ENCODE measurements at places on chromosomes 13 and 19.

GRCh38 chr13:94902722-94903407 is 190.5 kb upstream of the SOX21 start:
- no peak for DNase-seq

GRCh38 chr13:112655913-112656312 is 33.9 kb upstream of the ATP11A start:
- DNase-seq = no peak

- DNase-seq = no peak
These were observed 139.1 kb downstream of the IER2 start for GRCh38 chr19:13289295-13289694.

DNA sequence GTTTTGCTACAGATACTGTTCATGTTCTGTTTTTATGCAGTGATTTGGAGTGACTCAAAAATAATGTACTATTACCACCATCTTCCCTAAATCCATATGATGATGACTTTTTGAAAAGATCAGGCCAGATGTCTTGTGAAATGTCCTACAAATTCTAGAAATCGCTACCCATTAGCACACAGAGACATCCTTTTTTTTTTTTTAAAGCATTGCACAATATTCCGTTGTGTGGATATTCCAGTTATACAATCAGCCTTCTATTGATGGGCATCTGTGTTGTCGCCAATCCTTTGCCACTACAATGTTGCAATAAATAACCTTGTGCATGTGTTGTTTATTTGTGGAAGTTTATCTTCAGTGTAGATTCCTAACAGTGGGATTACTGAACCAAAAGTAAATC is 24.5 kb downstream of the ZDHHC20 start:
- DNase-seq = no peak

DNA sequence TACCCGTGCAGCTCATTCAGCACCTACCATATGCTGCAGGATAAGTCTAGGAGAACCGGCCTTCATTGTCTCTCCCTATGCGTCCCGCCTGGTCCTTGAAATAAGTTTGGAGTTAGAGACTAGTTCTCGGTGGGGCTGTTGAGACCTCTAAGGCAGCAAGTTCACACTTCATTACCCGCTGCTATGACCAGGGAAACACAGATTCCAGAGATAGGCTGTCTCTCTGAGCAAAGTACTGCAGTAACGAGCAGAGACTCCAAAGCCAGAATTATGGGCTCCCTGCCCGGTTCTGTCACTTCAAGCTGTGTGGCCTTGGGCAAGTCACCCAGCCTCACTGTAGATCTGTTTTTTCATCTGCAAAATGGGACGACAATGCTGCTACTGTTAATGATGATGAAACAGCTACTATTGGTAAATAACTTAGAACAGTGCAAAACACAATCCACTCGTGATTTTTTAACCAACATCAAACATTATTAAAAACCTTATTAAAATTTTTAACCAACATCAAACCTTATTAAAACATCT is 184.1 kb downstream of the USP12 start:
- no peak for DNase-seq

DNA sequence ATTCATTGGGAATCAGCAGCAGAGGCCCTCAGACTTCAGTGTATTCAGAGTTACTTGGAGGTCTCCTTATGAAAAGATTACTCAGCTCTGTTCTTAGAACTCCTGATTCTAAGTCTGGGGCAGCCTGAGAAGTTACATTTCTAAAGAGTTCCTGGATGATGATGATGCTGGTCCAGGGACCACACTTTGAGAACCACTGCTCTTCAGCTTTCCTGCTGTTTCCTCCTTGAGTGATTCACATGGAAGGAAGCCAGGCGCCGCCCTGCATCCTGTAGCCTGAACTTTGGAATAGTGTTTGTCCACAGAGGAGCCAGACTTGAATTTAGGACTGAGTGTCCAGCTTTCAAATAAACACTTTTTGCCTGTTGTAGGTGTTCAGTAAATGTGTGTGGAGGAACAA is 2.9 kb downstream of the CEBPG start:
- no peak for DNase-seq

DNA sequence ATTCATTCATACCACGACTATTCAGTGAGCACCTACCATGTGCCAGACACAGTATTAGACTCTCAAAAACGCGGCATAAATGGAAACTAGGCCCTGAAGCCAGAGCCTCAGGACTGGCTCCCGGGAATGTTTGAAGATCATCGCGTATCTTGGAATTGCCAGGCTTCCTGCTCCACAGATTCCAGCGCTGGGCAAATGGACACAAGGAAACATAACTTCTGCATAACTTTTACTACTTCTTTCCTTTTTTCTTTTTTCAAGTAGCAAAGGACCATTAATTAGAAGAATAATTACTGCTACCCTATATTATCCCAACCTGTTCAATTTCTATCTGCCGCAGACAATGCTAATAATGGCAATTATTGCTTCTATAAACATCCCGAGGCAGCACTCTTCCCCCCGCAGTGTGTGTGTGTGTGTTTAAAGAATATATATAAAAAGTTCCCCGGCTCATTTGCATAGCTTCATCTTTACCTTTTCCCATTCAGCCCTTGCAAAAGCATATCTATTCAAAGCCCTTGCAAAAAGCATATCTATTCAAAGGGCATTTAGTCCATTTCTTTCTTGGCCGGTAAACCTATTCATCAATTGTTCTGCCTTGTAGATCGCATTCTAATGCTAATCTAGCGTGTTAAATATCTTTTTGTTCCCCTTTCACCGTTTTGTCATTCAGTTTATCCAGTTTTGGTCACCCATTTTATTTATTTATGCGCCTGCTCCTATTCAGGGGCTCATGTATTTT is 6.1 kb downstream of the SOX21 start:
- no peak for DNase-seq

All from stimulated activated CD8-positive, alpha-beta memory T cell treated with anti-CD3 and anti-CD28 coated beads, Interleukin-4, amount 100 ng/mL, for 1 hour (primary cell).